Adipocyte (in vitro differentiated cells): ENCODE measurements at places on chromosomes 13 and 19.
A peak's percentile ranks its signal among the peaks of the same experiment; 100 is the strongest.

DNA sequence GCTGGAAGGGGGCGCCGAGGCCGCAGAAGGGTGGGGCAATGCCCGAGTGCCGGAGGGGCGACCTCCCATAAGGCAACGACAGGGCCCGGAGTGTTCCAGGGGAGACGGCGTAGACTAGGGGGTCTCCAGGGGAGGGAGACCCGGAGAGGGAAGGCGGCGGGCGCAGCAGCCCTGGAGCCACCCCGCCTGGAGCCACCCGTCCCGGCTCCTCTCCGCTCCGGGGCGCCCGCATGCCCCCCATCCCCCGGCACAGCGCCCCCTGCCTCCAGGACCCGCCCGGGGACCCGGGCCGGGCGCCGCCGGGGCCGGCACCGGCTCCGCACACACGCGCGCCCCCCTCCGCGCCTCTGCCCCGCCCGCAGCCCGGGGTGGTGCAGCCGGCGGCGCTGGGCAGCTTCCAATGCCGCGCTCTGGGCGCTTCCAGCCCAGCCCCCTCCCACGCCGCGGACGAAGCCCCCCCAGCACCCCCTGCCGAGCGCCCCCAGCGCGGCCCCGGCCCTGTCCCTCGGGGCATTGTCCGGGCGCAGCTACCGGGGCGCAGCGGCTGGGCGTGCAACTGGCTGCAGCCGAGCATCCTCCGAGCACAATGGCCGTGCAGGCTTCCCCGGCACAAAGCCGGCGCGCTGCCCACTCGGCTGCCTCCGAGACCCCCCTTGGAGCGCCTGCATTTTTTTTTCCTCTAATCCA, 519 bp downstream of the PTPRS start:
- peak; percentile 75 for DNase-seq

DNA sequence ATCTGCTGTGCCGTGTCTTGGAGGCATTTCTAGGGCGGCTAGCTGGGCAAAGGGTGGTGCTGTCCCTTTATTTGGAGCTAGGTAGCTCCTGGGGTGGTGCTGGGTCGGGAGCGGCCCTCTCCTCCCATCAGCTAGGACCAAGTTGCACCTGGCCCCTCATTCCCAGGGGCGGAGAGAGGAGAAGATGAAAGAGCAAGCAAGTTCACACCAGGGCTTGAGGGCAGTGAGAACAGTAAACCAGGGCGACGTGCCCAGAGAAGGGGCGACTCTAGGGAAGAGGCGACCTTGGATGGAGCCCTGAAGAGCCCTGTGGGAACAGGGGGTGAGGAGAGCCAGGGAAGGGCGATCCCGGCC, 17.0 kb upstream of the KCNN1 start:
- DNase-seq: no peak

DNA sequence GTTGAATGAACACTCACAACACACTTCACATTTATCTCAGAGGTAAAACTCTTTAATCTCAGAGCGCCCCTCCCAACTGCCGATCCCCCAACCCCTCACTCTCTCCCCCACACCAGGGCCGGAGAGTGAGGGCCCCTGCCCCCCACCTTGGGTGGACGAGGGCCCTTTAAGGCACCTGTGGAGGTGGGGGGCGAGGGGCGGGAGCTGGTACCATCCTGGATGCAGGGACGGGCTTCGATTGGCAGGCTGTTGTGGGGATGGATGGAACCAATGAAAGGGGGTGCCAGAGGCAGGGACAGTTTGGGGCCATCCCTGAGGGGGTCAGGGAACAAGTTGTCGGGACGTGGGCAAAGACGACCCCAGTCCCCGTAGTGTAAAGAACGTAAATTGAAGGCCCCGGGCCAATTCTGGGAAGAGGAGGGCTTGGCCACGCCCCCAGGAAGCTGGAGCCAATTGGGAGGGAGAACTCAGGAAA, 1.7 kb upstream of the PNKP start:
- no peak for DNase-seq

DNA sequence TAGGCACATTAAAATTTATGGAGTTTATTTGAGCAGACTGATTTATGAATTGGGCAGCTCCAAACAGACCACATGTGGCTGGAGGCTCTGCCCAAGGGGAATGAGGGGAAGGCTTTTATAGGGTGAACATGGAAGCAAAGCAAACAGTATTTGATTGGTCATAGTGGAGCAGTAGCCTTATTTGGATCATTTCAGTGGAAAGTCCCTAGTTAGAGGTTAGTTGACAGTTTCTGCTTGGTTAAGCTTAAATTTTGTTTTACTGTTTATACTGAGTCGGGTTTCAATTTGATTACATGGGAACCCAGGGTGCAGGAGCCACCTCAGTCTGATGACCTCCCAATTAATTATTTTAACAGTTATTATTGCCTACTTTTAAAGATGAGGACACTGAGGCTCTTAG, 140.5 kb downstream of the NDFIP2 start:
- no peak for DNase-seq

DNA sequence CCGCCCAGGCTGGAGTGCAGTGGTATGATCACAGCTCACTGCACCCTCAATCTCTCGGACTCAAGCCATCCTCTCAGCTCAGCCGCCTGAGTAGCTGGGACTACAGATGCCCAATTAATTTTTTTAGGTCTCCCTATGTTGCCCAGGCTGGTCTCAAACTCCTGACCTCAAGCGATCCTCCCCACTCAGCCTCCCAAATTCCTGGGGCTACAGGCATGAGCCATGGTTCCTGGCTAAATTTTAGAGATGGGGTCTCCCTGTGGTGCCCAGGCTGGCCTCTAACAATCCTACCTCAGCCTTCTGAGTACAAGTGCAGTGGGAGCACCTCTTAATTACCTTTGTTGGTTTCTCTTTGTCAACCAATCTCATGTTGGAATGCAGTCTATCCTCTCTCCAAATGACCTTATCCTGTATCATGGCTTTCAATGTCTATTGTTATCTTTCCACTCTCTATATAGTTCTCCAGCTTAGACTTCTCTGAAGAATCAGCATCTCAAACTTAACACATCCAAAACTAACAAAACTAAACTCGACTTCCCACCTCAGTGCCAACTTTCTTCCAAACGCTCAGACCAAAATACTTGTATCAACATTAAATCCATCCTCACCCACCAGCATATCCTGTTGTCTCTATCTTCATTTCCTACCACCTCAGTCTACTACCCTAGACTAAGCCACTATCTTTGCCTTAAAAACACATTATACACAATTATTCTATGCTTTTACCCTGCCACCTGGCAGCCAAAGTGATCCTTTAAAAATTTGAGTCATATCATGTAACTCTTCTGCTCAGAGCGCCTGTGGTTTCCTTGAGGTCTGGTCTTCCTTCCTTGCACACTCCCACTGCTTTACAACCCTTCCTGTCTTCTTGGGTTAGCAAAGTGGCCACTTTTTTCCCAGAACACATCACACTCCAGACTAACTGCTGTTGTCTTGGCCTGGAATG, 6.7 kb downstream of the TPT1 start:
- DNase-seq: no peak

GRCh38 chr19:15340086-15340485, 7.7 kb upstream of the BRD4 start:
- no peak for DNase-seq
